ENCODE measurements at places on chromosomes 7 and 10. TPM values are rescaled to one million over a fixed set of nuclear protein-coding genes. Genes with fewer than 3 reads are reported as not detected.

DNA sequence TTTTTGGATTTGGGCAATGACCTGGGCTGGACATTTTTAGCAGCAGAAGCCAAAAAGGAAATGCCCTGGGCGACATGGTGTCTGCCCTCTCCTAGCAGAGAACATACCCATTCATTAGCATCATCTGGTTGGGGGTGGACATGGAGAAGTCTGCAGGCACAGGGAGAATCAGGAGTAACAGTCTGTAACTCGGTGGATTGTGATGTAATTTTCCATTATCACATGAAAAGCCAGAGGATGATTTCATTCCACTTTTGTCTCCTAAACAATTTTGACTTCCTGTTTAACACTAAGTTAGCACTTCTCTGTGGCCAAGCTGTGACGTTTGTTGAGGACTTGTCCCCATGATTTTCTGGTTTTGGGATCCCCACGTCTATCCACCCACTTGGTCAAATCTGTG is 153.8 kb upstream of the HABP2 start:
- DNase-seq = no peak

- DNase-seq = no peak
Observed at GRCh38 chr10:124652200-124652599, 92.0 kb downstream of the FAM53B start.

DNA sequence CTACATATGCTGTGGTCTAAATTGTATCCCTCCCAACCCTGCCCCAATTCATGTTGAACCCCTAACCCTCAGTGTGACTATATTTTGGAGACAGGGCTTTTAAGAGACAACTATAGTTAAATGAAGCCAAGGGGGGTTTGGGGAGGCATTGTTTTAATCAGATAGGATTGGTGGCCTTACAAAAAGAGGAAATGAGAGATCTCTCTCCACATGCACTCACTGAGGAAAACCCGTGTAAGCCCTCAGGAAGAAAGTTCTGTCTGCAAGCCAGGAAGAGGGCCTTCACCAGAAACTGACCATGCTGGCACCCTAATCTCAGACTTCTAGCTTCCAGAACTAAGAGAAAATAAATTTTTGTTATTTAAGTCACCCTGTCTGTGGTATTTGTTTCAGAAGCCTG is 276.7 kb downstream of the KIF20B start:
- no peak for DNase-seq

The SLC26A3 gene
- not detected for total RNA-seq

The HMX2 gene
- total RNA-seq = 0.07 TPM

The AKR1C4 gene
- not detected for total RNA-seq

DNA sequence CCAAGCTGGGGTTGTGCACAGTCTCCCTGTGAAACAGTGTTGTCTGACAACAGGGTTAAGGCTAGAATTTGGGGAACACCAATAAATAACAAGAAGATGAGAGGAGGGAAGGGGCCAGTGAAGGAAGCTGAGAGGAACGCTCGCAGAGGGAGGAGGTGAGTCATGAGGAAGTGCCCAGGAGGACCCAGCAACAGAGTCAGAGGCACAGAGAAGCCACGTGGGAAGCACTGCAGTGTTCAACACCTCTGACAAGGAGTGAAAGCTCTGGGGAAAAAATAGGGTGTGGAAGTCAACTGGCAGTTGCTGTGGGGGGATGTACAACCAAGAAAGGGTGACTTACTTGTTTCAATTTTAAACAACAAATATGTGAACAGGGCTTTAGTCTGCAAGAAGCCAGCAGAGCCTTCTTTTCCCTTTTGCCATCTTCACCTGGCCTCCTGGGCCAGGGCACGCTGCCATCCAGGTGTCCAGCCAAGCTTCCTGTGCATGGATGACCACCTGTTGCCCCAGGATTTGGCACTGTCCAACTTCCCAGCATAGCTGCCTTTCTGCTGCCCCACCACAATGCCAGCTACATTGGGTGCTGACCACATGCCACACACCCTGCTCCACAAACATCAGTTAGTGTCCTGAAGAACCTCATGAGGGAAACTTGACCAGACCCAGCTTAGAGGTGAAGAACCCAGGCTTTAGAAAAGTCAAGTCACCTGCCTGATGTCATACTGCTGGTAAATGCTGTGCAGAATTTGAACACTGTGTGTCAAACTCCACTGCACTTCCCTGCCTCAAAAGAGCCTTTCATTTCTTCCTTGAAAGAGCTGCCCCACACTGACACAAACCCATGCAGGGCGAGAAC is 69.6 kb downstream of the ATXN7L1 start:
- no peak for DNase-seq

The ANKRD22 gene
- total RNA-seq = not detected

GRCh38 chr7:143120691-143121405 is 11.0 kb upstream of the PIP start:
- DNase-seq = no peak

GRCh38 chr7:118280319-118281012 is 56.0 kb downstream of the ANKRD7 start:
- DNase-seq = no peak

- DNase-seq = no peak
Observed at GRCh38 chr10:50541921-50542320, 81.8 kb downstream of the SGMS1 start.

Data from H7 (cell line).